Muscle of leg (tissue), 16 donors: ENCODE measurements at places on chromosomes 12 and 14. TPM values are rescaled to one million over a fixed set of nuclear protein-coding genes. Genes with fewer than 3 reads are reported as not detected.

DNA sequence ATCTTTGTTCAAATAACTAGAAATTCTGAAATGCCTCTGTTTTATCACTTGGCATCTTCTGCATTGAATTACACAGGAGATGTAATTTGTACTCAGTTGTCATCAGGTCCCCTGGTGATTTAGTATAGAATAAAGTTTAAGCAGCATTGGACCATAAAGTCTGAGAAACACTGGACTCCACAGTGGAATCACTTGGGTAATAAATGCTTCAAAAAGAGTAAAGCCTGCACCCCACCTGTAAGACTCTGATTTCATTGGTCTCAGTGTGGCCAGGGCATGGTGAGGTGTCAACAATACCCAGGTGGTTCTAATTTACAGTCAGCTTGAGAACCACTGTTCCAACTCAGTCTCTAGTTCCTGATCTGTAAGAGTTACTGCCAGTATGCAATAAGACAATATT, 148.9 kb downstream of the ITPR2 start:
- H3K36me3 ChIP-seq: no peaks in the 10 kb centered on the region
- H3K4me3 ChIP-seq: no peak overlapping the region
- no peak overlapping the region for H3K27ac ChIP-seq
- no peaks in the 10 kb centered on the region for H3K4me1 ChIP-seq
- no peak for DNase-seq

- no peak overlapping the region for H3K27ac ChIP-seq
- H3K27me3 ChIP-seq: no peaks in the 10 kb centered on the region
- H3K36me3 ChIP-seq: no peaks in the 10 kb centered on the region
- DNase-seq: peak; percentile 48
- peaks cover 29% of the 10 kb centered on the region for H3K4me1 ChIP-seq
- no peak overlapping the region for H3K4me3 ChIP-seq
Observed at GRCh38 chr12:42744539-42745182, 155.1 kb upstream of the PRICKLE1 start.

DNA sequence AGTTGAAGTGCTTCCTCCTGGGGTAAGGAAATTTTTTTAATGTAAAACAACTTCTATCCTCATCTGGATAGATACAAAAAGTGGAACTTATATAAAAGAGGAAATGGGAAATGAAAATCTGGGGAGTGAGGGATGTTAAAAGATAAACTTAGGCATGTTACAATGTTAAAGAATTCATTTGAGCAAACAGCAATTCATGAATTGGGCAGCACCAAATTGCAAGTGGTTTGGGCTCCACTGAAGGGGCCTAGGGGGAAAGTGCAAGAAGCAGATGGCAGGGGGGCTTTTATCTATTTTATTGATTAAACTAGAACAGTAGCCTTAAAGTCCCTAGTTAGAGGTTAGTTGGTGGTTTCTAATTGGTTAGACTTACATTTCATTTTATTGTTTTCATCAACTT, 118.1 kb upstream of the NAP1L1 start:
- no peaks in the 10 kb centered on the region for H3K27me3 ChIP-seq
- no peak overlapping the region for H3K27ac ChIP-seq
- no peak overlapping the region for H3K4me3 ChIP-seq
- no peaks in the 10 kb centered on the region for H3K36me3 ChIP-seq
- DNase-seq: no peak

DNA sequence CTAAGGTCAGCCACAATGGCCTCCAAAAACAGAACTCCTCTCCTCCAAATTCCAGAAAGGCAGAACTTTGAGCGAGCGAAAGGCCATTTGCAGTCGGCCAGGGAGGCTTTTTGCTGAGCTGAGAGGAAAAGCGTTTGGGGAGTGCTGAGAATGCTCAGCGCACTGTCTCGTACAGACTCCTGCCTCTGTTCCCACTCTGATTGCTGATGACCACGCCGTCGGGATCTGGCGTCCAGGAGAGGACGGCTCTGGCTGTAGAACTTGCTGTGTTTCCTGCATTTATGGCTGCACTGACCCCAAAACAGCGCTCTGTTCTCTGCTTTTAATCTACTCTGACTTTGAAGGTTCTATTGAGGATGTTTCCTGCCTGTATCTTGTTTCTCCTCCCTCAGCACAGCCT, 82.4 kb upstream of the WSCD2 start:
- H3K4me3 ChIP-seq: no peak overlapping the region
- H3K27me3 ChIP-seq: no peaks in the 10 kb centered on the region
- peak overlapping the region; percentile 79 for H3K27ac ChIP-seq
- peaks cover 9% of the 10 kb centered on the region for H3K4me1 ChIP-seq

The NEUROD4 gene
- under 0.01 TPM for total RNA-seq

The KRT6C gene
- total RNA-seq: not detected
